NCI-H510A treated with DMSO at 0.1 percent for 48 hours (cell line): ENCODE measurements at places on chromosomes 16 and 17.
A peak's percentile ranks its signal among the peaks of the same experiment; 100 is the strongest.

DNA sequence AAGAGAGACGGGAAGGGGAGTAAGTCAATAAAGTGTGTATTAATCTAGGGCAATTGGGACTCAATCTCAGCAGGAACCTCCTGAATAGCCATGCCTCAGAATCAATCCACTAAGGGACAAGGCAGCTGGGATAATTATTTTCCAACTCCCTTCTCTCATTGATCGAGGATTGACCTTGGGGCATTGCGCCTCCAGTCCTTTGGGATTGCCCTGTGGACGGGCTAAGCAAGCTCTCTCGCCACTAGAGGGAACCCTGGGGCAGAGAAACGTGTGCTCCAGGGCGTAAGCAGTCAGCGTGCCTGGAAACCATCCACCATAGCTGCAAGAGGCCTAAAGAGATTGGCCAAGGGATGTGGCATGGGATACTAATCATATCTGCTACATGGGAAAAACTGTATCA is 53.9 kb upstream of the ERCC4 start:
- DNase-seq: peak; percentile 36

DNA sequence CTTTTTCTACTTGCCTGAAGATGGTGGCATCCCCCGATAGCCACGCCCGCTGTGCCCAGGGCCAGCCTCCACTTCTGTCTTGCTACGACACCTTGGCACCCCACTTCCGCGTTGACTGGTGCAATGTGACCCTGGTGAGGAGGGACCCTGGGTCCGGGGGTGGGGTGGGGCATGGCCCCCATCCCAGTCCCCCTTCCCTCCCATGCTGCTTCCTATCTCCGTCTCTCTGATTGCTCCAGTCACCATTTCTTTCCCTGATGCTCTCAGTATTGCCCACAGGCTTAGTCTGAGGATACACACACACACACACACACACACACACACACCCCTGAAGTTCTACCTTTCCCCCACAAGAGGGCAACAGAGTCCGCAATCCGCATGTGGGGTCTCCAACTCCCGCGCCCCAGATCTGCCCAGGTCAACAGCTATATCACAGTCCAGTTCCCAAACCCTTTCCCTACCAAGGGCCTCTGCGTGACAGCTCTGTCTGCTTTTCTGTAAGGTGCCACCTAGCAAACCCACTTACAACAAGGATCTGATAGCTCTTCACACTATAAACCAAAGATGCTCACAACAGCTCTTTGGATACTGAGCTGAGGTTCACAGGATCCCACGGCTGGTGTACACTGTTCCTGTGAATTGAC is 3.4 kb downstream of the SGCA start:
- peak; percentile 61 for DNase-seq

GRCh38 chr16:49281480-49281842 is at the start of gene CBLN1:
Gene CBLN1 (minus strand): TSS chr16:49281838. CDS start chr16:49281465, 373 bp downstream.
- DNase-seq: no peak

DNA sequence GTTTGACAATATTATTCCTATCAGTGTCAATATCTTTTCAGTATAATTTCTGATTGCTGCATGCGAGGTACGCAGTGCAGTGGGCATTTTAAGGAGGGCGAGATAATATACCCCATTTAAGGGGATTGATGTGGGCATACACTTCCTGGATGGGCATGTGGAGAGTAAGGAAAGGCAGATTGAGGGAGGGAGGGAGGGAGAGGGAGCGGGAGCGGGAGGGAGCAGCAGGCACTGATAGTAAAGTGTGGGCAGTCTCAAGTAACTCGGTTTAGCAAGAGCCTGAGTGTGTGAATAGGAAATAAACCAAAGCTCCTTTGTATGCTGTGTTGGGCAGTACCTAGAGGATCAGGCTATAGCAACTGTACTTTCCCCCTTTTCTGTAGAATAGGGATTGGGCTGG is 5.1 kb downstream of the BPTF start:
- DNase-seq: peak; percentile 30

GRCh38 chr16:88994695-88995094 is 17.7 kb upstream of the CBFA2T3 start:
- DNase-seq: no peak

DNA sequence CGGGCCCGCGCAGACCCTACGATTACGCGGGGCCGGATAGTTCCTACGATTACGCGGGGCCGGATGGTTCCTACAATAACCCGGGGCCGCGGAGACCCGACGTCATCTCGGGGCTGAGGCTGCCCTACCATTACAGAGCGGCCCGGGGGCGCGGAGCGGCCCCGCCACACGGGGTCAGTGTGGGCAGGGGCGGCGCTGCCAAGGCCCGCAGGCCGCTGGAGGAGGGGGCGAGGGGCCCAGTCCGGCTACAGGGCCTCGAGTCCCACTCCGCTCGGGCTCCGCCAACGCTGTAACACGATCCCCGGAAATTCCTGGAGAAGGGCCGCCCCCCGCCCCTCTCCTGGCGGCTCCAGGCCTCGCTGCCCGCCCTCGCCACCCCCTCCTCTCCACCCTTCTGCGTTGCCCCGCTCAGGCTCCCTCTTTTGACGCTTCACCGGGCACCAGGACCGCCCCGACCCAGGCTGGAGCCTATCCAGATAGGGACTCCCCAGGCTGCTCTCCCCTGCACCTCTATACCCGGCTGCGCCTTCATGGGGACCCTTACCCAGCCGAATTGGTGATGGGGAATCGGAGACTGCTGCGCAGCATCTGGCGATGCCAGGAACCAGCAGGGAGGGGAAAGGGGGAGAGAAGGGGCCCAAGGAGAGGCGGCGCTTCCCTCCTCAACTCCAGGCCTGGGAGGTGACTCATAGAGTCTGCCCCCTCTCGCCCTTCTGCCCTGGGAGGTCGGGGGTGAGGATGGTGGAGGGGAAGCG is at the start of gene RAB34:
Gene RAB34, minus strand, starts transcription at position 291 of the 755 bp plus-strand sequence. CDS start 602 bp downstream, outside the sequence.
- peak; percentile 96 for DNase-seq

- DNase-seq: peak; percentile 52
These were observed 15.4 kb upstream of the CTCF start for GRCh38 chr16:67546761-67547422.

DNA sequence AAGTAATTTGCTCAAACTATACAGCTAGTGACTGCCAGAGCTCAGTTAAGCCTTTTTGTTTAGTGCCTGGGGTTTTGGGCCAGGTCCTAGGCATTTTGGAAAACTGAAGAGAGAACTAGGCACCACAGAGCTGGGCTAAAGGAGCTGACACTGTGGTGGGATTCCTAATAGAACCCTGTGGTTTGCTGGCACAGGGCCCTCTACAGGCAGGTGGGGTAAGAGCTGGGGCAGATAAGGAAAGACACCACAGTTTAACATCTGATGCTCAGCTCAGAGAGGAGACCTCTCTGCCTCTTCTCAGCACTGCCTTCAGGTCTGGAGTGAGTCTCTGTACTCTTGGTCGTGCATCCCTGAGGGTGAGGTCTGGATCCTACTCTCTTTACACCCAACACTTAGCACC is 121.2 kb downstream of the SNX11 start:
- no peak for DNase-seq

GRCh38 chr17:36657390-36657762 is 56.0 kb downstream of the MRM1 start:
- no peak for DNase-seq

- peak; percentile 81 for DNase-seq
These were observed 858 bp upstream of the ASPSCR1 start for GRCh38 chr17:81976332-81977210.

GRCh38 chr16:24729951-24730815 is 732 bp downstream of the TNRC6A start:
- DNase-seq: peak; percentile 54

DNA sequence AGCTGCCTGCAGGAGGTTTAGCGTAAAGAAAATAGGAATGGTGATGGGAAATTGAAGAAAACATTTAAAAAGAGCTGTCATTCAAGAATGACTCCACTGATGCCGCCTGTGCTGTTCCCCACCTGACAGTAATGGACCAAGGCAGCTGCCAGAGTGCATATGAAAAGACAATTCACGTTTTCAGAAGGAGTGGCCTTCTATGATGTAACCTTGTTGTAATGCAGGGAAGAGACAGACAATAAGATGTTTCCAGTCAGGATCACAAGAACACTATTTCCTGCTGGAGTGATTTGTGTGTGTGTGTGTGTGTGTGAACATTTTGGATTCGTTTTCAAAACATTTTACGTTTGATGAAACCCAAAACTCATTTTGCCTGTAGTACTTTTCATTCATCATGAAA is 203.7 kb downstream of the LGALS9B start:
- DNase-seq: peak; percentile 38

GRCh38 chr16:12293017-12293618 is 316.6 kb downstream of the SNX29 start:
- DNase-seq: no peak

DNA sequence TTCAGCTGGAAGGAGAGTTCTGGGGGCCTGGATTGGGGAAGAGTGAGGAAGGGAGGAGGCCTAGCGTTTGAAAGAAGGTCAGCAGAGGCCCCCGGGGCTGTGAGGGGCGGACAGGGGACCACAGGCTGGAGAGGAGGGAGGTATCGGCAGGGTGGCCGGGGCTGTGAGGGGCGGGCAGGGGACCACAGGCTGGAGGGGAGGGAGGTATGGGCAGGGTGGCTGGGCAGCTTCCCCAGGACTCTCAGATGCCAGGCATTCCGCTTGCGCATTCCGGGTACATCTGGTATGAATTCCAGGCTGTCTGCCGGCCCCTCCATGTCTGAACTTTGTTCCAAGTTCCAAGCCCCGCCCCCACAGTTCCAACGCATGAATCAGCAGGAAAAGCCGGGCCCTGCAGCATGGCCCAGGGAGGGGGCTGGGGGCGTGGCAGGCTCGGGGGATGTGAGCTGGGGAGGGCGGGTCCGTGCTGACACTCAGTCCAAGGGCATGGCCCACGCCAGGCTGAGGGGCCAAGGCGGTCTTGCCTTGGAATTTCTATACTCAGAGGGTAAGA is 4.3 kb upstream of the TLCD2 start:
- peak; percentile 50 for DNase-seq

- no peak for DNase-seq
These were observed 9.6 kb downstream of the GALK1 start for GRCh38 chr17:75755205-75755901.

DNA sequence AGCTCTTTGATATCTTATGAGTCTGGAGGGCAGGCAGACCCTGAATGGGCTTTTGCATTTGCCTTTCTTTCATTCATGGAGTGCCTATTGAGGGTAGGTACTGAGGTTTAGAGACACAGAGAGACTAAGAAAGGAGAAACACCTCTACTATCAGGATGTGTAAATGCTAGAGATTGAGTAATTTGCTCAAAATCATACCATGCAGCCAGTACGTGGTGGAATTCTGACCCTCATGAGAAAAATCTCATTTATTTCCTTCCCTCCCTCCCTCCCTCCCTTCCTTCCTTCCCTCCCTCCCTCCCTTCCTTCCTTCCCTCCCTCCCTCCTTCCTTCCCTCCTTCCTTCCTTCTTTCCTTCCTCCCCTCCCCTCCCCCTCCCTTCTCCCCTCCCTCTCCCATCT is 18.4 kb upstream of the NFATC3 start:
- DNase-seq: no peak

DNA sequence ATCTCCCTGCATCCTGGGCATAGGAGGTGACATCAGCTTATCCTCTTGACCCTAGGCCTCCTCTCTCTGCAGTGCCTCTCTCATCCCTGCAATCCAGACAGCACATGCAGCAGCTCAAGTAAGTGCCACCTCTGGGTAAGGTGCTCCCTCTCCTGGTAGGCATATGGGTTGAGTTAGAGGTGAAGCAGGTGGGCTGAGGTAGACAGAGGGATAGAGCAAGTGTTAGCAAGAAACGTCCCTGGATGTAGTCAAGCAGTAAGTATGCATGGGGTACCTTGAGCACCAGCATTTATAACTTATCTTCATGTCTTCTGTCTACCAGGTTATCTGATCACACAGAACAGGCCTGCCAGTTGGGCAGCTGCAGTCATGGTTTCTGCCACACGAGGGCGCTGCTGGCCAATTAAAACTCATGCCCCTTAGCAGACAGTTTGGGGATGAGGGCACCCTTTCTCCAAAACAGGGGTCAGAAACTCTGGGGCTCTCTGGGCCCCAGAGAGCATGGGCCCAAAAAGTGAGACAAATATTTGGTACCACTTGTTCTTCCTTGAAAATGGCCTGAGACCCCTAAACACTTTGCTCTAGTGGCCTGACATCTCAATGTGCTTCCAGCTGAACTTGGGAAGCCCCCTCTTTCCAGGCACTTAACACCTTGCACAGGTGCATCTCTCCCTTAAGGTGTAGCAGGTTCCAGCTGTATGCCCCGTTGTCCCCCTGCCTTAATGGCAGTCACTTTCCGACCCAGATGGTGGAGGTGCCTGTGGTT is 59.8 kb downstream of the NEUROD2 start:
- peak; percentile 78 for DNase-seq

- DNase-seq: peak; percentile 17
These were observed 102.3 kb upstream of the C17orf78 start for GRCh38 chr17:37273409-37274051.

DNA sequence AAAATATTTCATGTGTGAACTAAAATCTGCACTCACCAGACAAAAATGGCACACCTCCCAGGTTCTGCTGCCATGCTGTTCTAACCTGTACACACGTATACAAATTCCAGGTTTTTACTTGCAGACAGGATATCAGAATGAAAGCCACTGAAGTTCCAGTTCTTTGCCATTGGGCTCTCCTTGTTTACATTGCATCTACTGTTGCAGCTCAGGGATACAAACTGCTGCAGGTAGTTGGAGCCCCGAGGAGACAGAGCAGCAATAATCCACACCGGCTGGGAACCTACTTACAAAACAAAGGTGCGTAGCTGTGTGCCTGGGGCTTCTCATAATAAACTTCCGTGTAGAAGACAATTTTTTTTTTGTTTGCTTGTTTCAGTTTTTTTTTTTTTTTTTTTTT is 59.6 kb downstream of the HAPSTR1 start:
- DNase-seq: peak; percentile 8

DNA sequence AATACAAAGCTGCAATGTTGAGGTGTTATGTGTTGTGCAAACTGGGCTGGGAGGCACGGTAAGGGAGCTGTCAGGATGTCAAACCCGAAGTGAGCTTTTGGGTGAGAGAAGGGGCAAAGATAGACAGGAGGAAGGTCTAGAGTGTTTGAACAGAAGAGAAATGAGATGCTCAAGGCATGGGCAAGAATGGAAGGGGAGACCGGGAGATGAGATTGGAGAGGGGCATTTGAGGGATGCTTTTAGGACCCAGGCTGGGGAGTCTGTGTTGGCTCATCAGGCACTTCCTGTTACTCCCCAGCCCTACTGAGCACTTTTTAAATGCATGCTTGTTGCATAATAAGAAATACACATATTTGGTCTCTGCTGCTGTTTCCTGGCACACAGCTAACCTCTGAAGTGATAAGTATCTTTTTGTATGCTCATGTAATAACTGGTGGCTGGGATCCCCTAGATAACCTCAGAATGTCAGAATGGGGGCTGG is 13.7 kb downstream of the UNC45B start:
- DNase-seq: no peak

- DNase-seq: no peak
These were observed 9.4 kb downstream of the LPO start for GRCh38 chr17:58247511-58248363.
